DMS53 (cell line): ENCODE measurements at places on chromosomes 1 and 21.

- DNase-seq: no peak
Measured at GRCh38 chr1:17539118-17539476, 401 bp upstream of the ARHGEF10L start.

DNA sequence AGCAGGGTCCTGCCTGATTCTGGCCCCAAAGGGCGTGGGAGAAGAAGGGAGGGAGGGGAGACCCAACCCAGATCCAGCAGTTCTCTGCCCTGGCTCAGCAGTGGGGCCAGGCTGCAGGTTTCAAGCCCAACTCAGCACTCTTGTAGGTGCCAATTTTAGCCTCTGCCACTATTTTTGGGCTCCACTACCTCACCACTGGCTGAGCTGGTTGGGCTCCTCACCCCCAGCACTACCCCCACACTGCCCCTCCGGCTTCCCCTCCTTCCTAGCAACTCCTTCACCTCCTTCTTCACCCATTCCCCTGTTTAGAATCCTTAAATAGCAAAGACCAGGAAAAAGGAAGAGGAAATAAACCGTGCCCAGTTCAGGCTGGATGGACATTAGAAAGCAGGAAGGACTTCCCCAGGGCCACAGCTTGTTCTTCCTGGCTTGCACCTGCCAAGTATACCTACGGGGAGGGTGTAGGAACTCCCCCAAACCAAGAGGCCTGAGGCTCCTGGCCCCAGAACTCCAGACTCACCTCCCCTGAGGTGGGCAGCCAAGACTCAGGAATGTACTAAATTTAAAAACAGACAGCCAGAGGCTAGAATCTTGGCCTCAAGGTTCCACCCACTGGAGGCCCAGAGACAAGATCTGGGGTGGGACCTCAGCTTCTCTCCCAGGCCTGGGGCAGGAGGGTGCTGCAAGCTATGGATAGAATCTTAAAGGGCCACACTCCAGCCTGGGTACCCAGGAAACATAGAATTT is 1.4 kb upstream of the ARHGEF2 start:
- DNase-seq: peak; percentile 19

GRCh38 chr1:37836788-37837187 is 22.6 kb downstream of the MTF1 start:
- DNase-seq: no peak

DNA sequence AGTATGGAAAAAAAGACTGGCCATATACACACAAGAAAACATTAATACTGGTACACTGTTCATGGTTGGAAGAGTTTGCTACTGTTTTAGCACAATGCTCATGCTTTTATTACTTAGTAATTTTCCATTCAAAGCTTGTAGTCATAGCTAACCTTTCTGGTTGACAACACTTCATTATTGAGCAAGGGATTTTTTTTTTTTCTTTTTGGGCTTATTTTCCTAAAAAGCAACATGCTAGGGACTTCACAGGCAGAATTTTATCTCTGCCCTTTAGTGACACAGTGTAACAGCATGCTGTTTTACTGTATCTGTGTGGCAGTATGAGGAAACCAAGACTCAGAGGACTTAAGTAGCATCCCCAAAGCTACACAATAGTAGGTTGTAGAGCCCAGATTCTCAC is 58.5 kb downstream of the FGGY start:
- no peak for DNase-seq

DNA sequence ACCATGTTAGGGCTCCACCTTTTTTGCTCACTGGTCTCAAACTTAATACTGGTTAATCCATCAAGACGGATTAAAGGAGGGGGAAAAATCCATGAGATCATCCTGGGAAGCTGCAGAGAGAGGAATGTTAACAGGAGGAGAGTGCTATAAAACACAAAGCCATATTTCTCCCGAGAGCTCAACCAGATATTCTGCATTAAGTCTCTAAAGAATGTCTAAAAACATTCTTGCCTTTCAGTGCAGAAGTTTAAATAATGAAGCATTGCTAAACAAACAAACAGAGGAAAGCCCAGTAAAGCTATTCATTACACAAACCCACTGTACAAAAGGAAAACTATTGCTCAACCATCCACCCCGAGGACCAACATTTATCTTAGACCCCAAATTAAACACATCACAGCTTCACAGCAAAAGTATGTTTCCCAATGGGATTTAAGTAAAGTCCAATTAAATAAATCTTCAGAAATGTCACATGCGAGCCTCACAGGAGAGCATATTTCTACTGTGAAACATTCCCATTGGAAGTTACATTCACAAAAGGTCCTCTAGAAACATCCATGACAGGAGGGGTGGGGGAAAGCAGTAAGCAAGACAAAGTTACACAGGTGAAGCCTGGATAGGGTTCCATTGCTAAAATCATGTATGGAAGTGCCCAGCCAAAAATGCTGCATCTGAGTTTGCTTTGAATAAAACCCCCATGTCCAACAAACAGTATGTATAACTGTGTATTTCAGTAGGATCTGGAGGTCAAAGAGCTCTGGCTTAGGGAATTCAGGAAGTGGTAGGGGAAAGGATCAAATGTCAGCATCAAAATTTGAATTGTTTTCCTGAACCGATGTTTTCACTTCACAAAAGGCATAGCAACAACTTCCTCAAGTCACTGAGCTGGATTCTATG is 23.3 kb downstream of the DUSP10 start:
- peak; percentile 61 for DNase-seq

DNA sequence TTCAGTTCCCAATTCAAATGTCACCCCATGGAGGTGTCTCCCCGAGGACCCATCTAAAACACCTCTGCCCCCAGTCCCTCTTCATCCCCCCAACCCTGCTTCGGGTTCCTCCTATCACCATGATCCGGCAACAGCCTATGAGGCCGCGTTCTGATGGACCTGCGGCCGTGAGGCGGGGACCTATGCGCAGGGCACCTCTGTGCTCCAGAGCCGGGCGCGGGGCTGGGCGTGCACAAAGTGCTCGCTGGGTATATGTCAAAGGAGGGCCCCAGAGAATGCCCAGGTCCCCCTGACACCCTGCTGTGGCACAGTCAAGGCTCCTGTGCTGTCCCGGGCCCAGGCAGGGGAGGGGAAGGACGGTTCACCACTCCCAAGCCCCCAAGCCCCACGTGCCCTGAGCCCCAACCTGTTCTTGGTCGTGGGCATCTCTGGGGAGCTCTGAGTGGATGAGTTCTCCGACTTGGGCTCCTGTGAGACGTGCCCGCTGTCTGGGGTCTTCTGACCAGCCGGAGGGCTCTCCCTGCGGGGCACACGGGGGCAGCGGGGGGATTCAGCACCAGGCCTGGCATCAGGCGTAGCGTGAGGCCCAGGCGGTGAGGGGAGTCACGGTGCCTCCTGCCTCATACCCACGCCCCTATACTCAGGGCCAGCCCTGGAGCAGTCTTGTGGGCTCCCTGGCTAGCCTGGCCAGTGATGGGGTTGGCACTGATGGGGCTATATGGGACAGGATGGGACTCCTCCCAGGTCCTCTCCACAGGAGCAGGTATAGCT is 67.7 kb downstream of the RAP1GAP start:
- DNase-seq: no peak
